ENCODE measurements at places on chromosomes 7 and 10. TPM values are rescaled to one million over a fixed set of nuclear protein-coding genes. Genes with fewer than 3 reads are reported as not detected.

The C10orf62 gene
- not detected for total RNA-seq

The TRA2A gene
- total RNA-seq: 23.0 TPM

The PTPN20 gene
- 6.6 TPM for total RNA-seq

The STARD3NL gene
- 27.6 TPM for total RNA-seq

The CYP2C8 gene
- total RNA-seq: not detected

The OR2A12 gene
- total RNA-seq: not detected

The PTPRN2 gene
- 3.1 TPM for total RNA-seq

The PRPS1L1 gene
- not detected for total RNA-seq

The SLC13A1 gene
- not detected for total RNA-seq

- DNase-seq: no peak
Observed at GRCh38 chr7:78476851-78477405, 678.4 kb downstream of the PHTF2 start.

DNA sequence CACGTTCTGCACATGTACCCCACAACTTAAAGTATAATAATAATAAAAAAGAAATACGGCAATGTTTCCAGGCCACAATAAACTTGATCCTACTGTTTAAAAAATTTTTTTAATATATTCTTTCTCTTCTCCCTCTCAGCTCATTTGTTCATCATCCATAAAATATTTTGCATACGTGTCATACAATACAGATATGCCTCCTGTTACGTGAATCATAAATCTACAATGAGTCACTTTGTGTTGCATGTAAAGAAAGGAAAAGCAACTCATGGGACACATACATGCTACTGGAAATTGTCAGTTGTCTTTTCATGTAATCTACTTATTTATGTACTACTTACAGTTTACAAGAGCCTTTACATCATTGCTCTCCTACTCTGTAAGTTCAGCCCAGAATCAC, 1.1 kb upstream of the TECTB start:
- no peak for DNase-seq

DNA sequence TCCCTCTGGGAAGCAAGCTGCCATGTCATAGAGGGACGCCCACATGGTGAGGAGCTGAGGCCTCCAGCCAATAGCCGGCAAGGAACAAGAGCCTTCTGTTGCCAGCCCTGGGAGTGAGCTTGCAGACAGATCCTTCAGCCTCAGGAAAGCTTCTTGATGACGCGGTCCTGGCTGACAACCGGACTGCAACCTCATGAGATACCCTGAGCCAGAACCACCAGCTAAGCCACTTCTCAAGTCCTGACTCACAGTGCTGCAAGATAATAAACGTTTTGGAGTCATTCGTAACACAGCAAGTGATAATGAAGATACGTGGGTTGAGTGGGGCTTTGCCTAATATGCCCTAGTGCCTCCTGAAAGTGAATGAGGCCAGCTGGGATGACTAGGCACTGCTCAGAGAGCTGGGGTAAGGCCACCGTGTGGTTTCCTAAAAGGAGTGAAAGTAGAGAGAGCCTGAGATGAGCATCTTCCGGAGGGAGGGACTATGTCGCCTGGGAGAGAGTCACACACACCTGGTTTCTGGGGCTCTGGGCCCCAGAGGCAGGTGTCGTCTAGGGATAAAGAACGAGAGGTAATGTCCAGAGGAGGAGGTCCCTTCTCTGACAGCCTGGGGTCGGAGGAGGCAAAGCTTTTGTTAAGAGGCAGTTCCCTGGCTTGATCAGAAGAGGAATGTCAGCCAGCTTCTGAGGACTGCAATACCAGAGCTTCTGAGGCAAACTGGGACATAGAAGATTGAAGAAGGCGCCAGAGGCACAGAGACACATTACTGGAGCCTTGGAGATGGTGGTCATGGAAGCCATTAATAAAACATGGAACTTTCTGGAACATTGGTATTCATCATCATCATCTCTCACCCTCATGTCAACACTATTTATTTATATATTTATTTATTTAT, 53.6 kb downstream of the PYROXD2 start:
- DNase-seq: peak; percentile 60

GRCh38 chr10:74079936-74080590, 70.6 kb downstream of the AP3M1 start:
- no peak for DNase-seq

GRCh38 chr10:132960071-132960472, 17.7 kb upstream of the CFAP46 start:
- no peak for DNase-seq

- DNase-seq: no peak
Observed at GRCh38 chr7:8217200-8218068, 44.5 kb downstream of the ICA1 start.

DNA sequence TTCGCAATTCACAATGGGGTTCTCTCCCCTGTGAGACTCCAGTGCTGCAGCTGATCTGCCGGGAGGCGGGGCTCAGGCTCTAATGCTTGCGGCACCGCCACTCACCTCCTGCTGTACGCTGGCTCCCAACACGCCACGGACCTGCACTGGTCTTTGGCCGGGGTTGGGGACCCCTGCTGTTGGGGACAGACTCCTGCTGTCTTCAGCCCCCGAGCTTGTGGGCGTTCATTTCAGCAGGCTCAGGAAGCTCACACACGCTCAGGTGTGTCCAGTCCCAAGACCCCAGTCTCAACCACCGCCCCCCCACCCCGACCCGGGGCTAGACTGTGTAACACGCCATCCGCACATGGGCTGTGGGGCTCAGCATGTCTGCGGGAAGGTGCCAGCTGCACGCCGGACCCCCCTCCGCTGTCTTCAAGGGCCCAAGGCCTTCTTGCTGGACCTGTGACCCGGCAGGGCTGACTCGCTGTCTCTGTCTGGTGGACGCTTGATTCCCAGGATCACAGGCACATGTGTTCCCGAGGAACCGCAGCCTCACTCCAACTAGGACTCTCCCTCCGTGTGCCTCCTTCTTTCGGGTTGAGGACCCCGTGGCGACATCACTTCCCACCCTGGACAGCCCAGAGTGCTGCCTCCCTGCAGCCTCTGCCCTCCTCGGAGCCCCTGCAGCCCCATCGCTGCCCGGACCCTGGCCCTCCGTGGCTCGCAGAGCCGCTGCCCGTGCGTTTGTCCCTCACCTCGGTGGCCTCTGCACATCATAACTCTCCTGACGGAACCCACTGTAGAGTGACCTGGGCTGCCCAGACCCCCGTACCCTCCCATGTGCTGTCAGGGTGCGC, 106.4 kb downstream of the DNAJB6 start:
- no peak for DNase-seq

DNA sequence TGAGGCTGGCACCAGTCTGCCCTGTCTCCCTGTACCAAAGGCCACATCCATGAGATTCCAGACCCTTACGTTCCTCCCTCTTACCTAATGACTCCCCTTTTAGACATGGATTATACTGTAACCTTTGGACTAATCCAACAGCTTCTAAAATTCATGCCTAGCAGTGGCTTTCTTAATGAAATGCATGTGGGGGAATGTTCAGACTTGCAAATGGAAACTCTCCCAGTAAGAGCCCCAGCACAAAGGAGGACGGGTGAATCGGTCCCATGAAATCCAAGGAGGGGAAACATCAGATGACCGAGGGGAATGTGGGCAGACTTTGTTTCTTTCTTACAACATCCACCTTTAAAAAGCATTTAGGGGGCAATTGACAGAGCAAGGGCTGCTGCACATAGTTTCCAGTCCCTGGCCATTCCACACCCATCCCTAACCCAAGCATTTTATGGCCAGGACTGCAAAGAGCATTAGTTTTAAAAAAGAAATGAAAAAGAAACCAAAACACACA, 71.5 kb downstream of the COL13A1 start:
- DNase-seq: no peak

- no peak for DNase-seq
Observed at GRCh38 chr10:132961787-132962622, 19.6 kb upstream of the CFAP46 start.

DNA sequence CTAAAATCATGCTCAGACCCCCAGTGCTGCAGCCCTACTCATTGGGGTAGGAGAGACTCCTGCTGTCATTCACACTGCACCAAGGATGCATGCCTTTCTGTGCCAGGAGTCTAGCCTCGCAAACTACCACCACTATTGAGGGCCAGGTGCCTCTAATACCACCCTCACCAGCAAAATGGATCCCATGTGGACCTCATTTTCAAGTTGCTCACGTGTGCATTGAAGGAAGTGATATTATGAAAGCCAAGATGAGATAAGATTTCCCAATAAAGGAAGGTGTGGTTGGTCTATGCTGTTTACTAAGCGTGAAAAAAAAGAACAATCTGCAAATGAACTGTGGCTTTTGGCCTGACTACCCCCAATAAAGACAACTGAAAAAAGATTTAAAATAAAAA, 7.2 kb upstream of the LAMTOR4 start:
- DNase-seq: no peak

GRCh38 chr7:140384894-140385545, 13.3 kb downstream of the SLC37A3 start:
- DNase-seq: no peak

Measured in thoracic aorta (tissue), 2 donors.